Brain (organoid and tissue), 16 donors: ENCODE measurements at places on chromosomes 4 and X.

- no peak for DNase-seq
Observed at GRCh38 chrX:64580035-64580434, 184.8 kb upstream of the MTMR8 start.

- no peak for DNase-seq
Observed at GRCh38 chrX:132188175-132188574, 31.1 kb downstream of the RAP2C start.

DNA sequence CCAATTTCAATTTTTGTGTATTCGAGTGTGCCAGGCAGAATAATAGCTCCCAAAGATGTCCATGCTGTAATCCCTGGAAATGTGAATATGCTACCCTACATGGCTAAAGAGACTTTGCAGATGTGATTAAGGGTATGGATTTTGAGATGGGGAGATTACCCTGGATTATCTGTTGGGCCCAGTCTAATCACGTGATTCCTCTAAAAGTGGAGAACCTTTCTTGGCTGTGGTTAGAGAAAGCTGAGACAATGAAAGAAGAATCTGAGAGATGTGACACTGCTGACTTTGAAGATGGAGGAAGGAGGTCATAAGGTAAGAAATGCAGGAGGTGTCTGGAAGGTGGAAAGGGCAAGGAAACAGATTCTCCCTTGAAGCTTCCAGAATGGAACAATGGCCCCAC, 503.5 kb upstream of the PITX2 start:
- no peak for DNase-seq

- DNase-seq, result no peak
Observed at GRCh38 chrX:147739196-147739595, 172.5 kb upstream of the FMR1 start.

- peak; percentile 96 for DNase-seq
Observed at GRCh38 chr4:151771664-151772063, 10.9 kb upstream of the GATB start.

GRCh38 chr4:65773636-65774035, 103.3 kb upstream of the EPHA5 start:
- no peak for DNase-seq
